ENCODE measurements at places on chromosomes 1 and 21. TPM values are rescaled to one million over a fixed set of nuclear protein-coding genes. Genes with fewer than 3 reads are reported as not detected.
A peak's percentile ranks its signal among the peaks of the same experiment; 100 is the strongest.

DNA sequence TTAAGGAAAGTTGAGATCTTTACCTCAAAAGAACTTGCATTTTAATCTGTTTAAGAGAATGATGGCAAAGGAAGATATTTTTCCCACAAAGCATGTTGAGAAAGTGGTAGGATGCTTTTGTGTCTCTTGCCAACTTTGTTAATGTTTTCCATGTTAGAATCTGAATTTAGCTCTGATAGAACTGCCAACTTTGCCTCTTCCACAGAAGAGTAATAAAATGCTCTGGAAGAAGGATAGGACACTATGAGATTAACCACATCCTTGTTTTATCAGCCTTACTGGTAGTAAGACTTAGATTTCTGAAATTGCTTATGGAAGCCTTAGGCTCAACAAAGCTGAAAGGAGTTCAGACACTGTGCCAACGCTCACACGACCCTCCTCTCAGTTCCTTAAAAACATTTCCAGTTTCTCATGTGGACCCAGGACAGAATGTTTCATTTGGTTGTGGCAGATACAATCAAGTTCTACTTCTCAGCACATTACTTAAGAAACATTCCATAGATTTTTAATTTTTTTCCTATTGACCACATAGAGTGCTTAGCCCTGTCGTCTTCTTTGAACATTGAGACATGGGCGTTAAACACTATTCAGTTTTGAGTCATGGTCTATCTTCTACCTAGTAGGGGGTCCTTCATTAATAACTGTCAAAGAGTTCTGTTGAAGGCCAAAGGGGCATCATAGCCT lies 59.0 kb downstream of the MTR start:
- DNase-seq = peak; percentile 14

DNA sequence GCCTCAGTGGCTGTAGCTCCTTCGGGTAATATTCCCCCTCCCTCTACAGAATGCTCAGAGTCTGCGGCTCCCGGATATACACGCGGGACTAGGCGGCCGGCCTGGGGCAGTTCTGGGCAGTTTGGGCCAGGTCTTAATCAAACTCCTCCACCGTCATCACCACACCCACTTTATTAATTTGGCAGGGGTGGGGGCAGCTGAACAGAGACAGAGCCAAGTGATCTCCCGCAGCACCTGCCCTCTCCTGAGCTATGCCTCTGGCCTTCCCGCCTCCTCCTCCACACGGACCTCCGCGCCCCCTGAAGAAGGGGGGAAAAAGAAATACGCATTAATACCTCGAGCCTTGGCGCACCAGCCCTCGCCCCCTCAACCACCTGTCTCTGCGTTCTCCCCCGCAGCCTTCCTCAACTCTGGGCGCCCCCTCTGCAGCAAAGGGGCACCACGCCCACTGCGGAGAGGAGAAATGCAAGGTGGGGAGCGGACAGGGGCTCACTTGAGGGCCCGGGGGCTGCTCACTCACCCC lies 42.6 kb downstream of the CD34 start:
- no peak for DNase-seq

TMPRSS2 gene
- 0.69 TPM for total RNA-seq

DNA sequence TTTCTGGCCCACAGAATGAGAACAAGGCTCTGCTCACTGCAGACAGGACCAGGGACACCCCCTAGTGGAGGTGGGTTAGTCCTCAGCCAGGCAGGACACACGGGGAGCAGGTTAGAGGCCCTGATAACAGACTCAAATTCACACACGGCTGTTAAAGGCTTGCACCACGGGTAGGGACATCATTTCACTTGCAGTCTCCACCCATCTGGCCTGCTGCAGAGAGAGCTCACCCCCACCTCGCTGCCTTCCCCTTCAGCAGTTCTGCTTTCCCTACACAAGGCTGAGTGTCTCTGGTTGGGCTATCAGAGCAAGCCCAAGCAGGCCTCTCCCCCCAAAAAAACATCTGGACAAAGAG lies 20.6 kb downstream of the MEF2D start:
- no peak for DNase-seq

OR2T33 gene
- total RNA-seq = not detected

GRCh38 chr1:92184632-92185031 lies 33.1 kb upstream of the C1orf146 start:
- no peak for DNase-seq

- no peak for DNase-seq
Measured at GRCh38 chr1:20884513-20884912, 97.4 kb upstream of the HP1BP3 start.

NCAM2 gene
- 7.1 TPM for total RNA-seq

GRCh38 chr1:12546771-12547585 lies 71.0 kb downstream of the DHRS3 start:
- peak; percentile 70 for DNase-seq

PLCH2 gene
- 15.3 TPM for total RNA-seq

GRCh38 chr1:99557546-99558202 lies 88.2 kb upstream of the PALMD start:
- no peak for DNase-seq

DNA sequence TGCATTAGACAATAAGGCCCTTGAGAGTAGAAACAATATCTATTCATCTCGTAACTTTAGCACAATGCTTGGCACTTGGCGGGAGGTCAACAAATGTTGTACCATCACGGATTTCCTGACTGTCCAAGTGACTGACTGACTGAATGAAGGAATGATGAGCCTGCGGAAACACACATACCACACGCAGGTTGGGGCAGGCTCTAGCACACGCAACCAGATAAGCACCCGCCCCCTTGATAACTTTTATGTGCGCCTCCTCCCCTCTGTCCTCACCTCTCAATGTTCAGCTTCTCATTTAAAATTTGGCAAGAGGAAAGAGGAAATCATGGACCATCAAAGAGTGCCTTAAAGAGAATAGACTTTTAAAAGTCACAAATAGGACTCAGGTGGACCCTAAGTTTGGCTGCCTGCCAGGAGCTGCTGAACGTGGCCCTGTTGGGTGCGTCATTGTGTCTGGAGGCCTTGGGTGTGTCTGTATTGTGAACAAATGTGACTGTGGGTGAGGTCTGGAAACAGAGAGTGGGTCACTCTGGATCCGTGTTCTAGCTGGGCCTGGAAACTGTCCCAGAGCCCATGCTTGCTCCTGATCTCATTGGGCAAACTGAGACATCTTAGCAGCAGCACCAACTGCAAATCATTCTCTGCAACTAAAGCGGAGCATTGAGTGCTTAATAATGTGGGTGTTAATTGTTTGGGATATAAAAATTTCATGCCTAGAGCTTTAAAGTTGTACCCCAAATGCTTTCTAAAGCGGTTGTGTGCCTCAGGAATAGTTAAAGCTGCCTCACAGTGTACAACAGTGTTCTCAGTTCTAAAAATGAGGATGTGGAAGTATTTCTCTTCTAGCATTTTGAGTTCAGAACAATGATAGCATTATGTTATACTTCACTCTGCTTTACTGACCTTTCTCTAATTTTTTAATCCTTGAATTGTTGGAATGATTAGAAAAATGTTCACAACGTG lies 47.6 kb upstream of the ABCG1 start:
- DNase-seq = peak; percentile 8

ZNF672 gene
- 11.2 TPM for total RNA-seq

GRCh38 chr1:206116191-206116872 lies 856 bp downstream of the AVPR1B start:
- no peak for DNase-seq

SZT2 gene
- total RNA-seq = 25.9 TPM

All from skin of body (tissue), 3 donors.